ENCODE measurements at places on chromosomes 13 and 19.

- no peak for DNase-seq
Measured at GRCh38 chr13:33053397-33054066, 37.3 kb downstream of the KL start.

- DNase-seq, result no peak
Measured at GRCh38 chr13:35768073-35768472, 291.6 kb upstream of the MAB21L1 start.

DNA sequence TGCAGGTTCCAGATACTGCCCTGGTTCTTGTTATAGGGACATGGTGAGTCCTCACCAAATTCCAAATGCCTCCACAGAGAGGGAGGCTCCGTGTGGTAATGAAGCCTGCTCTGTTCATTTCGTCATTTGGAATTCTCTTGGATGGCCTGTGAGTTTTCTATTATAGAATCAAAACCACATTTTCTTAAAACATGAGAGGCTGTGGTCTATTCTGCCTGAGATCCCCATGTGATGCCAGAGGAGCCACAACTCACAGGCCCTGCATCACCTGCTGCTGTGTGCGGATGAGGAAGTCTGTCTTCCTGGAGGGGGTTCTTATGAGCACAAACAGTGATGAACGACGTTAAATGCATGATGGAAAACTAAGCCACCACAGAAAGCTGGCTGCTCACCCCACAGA lies 264.4 kb downstream of the UQCRFS1 start:
- DNase-seq, result no peak

DNA sequence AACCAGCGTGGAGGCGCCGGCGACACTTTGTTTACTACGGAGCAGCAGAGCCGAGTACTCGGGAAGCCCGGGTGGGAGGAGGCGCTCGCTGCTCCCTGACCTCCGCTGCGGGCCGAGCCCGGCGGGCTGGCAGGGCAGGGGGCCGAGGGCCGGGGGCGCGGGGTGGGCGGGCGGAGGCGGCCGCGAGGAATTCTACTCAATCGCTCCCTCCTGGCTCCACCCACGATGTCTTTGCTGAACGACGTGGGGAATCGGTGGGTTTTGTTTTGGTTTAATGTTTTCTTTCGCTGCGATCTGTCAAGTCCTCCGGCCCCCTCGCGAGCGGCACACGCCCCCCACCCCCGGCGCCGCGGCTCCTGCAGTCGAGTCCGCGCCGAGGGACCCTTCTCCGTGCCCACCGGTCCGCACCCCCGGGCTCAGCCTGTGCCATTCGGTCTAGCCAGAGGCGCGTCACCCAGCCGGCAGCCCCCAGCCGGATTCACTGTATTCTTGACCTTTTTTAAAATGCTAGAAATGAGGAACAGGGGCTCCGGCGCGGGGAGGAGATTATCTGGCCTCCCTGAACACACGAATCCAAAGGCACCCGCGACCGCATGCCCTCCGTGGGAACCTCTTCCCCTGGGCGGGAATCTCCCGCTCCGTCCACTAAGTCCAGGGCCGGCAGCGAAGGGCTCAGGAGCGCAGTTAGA lies 636 bp upstream of the FOXO1 start:
- peak; percentile 60 for DNase-seq

DNA sequence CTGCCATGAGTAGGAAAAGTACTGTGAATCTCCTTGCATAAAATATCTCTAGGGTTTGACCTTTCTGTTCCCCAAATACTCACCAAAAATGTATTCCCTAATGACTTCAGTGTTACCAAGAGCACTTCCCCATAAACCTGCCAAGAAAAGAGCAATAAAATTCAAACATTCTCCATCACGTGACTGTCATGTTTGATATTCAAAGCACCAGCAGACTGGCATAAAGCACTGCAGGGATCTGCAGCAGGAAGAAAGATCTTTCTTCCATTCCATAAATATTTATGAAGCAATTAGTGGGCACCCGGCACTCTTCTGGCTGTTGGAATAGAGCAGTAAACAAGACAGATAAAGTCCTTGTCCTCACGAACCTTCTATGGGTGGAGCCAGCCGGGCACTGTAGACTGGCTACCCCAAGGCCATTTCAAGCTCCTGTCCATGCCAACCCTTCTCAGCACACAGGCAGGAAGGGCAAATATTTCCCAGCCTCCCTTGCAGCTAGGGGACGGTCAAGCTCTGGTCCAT lies 20.3 kb downstream of the PLA2G4C start:
- no peak for DNase-seq

DNA sequence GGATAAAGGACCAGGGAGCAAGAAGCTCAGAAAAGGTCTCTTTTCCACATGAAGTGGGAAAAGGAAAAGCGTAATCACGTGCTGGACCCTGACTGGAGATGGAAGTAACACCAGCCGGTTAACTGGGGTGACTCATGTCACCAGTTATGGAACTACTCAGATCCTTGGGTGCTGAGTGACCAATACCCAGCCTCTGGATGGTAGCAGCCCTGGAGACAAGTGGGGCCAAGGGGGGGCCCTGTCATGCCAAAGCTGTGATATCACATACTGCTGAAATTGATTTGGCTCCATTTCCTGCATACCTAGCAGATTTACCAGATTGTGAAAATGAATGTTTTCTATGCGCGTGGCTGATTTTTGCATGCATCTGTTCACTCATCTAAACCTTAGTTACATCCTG lies 158.9 kb downstream of the ZIC5 start:
- DNase-seq, result peak; percentile 12

DNA sequence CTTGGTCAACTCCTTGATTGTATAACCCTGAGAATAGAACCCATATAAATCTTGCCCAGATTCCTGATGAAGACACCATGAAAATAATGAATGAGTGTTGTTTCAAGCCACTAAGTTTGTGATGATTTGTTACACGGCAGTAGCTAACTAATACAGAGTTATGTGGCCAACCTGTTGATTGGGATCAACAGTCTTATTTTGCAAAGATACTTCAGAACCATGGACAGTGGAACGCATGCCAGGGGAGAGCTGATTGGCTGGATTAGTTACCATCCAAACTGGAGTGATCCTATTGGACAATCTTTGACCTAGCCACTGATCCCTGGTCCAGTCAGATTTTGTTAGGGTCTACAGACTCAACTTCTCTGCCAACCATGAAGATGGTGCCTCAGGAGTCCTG lies 26.6 kb downstream of the CD70 start:
- DNase-seq, result no peak

GRCh38 chr19:3642987-3643673 lies 16.5 kb upstream of the CACTIN start:
- DNase-seq, result no peak

- no peak for DNase-seq
Measured at GRCh38 chr19:6287269-6287885, 7.6 kb upstream of the MLLT1 start.

DNA sequence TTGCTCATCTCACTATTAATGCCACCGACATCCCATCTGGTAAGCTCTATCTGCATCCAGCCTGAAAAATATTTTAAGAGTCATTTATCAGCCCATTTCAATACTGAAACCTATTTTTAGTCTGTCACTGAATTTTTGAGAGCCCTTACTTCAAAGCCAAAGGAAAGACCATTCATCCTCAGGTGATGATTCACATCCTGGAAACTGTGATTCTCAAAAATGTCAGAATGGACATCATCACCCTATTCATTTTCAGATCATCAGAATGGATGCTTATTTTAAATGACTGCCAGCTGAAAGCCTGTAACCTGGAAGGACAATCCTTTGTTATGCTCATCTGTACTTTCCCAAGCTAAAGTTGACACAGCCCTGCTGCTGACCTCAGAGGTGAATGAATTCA lies 27.0 kb downstream of the TNFSF11 start:
- no peak for DNase-seq

GRCh38 chr19:43441716-43442115 lies 23.7 kb downstream of the LYPD3 start:
- DNase-seq, result no peak

DNA sequence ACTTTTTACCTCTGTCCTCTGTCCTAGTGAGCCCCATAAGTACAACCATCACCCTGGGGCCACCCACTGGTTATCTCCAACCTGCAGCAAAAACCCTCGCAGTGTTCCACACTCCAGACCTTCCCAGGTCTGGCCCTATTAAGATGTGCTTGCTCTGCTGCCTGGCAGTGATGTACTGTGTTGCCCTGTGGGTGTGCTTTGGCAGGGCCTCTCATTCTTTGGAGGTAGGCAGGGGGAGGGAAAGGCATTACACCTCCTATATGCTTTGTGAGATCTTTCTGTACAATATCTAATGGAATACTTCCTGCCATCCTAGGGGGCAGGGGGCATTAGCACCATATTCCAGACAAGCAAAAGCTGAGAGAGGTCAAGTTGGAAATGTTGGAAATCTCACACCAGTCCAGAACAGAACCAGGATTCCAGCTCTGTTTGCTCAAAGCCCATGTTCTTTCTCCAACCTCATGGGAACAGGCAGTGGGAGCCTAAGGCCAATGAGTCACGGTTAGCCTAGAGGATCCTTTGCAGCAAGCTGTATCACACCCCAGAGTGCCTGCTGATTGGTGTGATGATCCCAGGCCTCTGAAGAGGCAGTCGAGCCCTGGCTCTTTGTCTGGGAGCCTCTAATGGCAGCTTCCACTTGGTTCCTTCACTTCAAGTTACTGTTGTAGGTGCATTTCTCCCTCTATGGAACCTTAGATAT lies 59.7 kb upstream of the UBL3 start:
- no peak for DNase-seq

DNA sequence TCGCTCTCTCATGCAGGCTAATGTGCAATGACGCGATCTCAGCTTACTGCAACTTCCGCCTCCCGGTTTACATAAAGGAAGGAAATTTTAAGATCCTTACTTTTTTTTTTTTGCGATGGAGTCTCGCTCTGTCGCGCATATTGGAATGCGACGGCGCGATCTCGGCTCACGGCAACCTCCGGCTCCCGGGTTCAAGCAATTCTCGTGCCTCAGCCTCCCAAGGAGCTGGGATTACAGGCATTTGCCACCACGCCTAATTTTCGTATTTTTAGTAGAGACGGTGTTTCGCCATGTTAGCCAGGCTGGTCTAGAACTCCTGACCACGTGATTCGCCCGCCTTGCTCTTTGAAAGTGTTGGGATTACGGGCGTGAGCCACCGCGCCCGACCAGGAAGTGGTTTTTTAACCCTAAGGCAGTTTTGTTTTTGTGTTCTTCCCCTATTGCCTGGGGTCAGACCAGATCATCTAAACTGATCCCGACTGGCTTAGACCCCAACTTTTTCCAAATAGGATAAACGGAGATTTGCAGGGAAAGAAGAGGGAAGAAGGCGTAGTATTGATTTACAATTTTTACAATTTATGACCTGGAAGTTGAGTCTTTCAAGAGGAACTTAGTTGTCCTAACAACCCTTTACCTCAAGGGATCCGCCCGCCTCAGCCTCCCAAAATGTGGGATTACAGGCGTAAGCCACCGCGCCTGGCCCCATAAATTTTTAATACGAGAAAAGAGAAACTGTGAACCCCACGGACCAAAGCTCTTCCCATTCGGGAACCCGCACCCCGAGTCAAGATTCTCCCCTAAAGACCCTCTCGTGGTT lies 142.0 kb downstream of the ZNF737 start:
- no peak for DNase-seq

GRCh38 chr19:1252221-1252820 lies 3.9 kb downstream of the MIDN start:
- peak; percentile 67 for DNase-seq

- no peak for DNase-seq
Measured at GRCh38 chr19:10009714-10010224, 535 bp downstream of the COL5A3 start.

GRCh38 chr13:45068036-45069001 lies 52.0 kb upstream of the GTF2F2 start:
- DNase-seq, result no peak

GRCh38 chr13:74987124-74987690 lies 494.8 kb downstream of the TBC1D4 start:
- no peak for DNase-seq

DNA sequence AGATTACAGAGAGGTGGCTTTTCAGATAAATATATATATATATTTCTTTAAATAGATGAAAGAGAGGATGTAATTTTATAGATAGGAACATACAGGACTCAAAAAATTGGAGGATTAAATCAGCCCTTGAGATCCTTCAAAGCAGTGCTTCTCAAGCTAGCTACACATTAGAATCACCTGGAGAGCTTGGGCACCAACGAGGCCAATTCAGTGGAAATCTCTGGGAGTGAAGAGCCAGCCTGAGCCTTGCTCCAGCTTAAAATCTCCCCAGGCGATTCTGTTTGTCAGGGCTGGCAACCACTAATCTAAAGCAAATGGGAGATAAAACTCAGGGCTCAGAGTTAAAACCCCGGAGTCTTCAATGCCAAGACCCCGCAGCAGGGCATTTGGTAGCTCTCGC lies 15.0 kb upstream of the CLN5 start:
- DNase-seq, result no peak

GRCh38 chr19:40609561-40610395 lies 8.6 kb downstream of the LTBP4 start:
- DNase-seq, result peak; percentile 58

GRCh38 chr19:6752256-6753177 lies 13.0 kb downstream of the TRIP10 start:
- DNase-seq, result no peak

- no peak for DNase-seq
Measured at GRCh38 chr13:79271616-79272015, 134.4 kb downstream of the RBM26 start.

DNA sequence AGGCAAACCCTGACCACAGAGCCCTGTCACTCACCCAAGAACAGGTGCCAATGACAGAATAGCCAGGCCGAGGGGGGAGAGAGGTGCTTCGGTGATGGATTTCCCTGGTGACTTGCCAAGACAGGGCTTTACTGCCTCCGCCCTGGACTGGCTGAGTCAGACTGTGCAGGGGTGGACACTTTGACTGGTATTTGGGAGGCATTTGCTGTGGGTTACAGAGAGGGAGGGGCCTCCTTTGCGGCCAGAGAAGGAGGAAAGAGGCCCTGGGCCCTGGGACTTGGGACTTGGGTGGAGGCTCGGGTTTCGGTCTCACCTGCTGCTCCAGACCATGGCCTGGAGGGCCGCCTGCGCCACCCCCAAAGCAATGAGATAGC lies 4.6 kb upstream of the EPS8L1 start:
- no peak for DNase-seq

DNA sequence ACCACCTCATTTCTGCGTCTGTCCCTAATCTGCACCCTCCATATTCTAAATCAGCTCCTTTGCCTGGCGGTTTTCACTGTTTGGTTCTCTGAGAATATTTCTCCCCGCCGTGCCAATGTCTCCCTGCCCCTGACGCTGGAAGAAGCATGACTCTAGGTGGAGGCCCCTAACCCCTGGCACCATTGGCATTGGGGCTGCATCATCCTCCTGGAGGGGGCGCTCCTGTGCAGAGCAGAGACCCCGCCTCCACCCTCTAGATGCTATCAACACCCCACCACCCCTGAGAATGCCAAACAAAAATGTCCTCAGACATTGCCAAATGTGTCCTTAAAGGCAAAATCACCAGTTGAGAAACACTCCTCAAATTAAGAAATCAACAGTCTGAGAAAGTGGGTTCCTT lies 6.5 kb downstream of the ZSCAN5B start:
- DNase-seq, result no peak

- no peak for DNase-seq
Measured at GRCh38 chr19:58563034-58563573, 4.7 kb upstream of the UBE2M start.

DNA sequence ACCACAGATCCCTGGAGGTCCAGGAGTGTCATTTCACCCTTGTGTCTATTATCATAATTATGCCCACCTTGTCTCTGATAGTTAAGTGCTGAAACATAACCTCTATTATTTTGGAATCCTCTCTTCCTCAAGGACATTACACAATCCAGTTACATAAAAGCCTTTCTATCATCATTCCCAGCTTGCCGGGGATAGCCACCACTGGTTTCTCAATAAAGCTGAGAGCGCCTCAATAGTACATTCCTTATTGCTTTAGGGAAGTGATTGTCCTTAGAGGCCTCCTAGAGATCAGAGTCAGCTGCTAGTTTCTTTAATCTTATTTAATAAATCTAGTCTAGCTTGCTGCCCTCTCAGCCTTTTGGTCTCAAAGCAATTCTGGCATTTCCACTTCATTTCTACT lies 490.0 kb upstream of the ATXN8OS start:
- no peak for DNase-seq
